ENCODE measurements at places on chromosomes 1 and 21.
A peak's percentile ranks its signal among the peaks of the same experiment; 100 is the strongest.

DNA sequence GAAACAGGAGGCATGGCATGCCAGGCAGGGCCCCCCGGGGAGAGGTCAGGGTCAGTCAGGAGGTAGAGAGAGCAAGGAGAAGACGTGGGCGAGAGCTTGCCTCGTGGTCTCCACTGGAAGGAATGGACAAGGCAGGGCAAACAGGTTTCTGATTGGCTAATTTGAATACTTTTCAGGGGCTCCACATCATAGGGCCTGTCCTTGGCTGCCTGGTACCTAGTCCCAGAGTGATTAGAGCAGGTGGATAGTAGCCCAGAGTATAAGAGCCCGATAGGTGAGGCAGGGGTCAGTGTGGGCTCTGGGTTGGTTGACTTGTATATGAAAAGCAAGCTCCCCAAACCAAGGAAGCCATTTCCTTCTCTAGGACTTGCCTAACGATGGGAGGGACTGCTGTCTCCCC, 178.6 kb downstream of the ZP4 start:
- no peak for DNase-seq
- H3K4me1 ChIP-seq, result peaks cover 12% of the 10 kb centered on the region
- no peak overlapping the region for H3K4me3 ChIP-seq
- no peaks in the 10 kb centered on the region for H3K36me3 ChIP-seq
- H3K27ac ChIP-seq, result no peak overlapping the region
- H3K27me3 ChIP-seq, result no peaks in the 10 kb centered on the region

- no peak overlapping the region for H3K4me3 ChIP-seq
- H3K4me1 ChIP-seq, result no peaks in the 10 kb centered on the region
- no peak overlapping the region for H3K27ac ChIP-seq
- H3K36me3 ChIP-seq, result no peaks in the 10 kb centered on the region
Observed at GRCh38 chr1:79741720-79742421, 735.3 kb upstream of the ADGRL4 start.

GRCh38 chr1:110914676-110915075, 41.7 kb downstream of the CD53 start:
- H3K36me3 ChIP-seq, result no peaks in the 10 kb centered on the region
- no peaks in the 10 kb centered on the region for H3K4me1 ChIP-seq
- no peak for DNase-seq
- no peaks in the 10 kb centered on the region for H3K27me3 ChIP-seq
- no peak overlapping the region for H3K4me3 ChIP-seq
- H3K27ac ChIP-seq, result no peak overlapping the region

- no peak overlapping the region for H3K27ac ChIP-seq
- DNase-seq, result peak; percentile 52
- peak overlapping the region; percentile 80 for H3K4me3 ChIP-seq
- peaks cover 84% of the 10 kb centered on the region for H3K27me3 ChIP-seq
Observed at GRCh38 chr21:26965040-26965906, 1.6 kb downstream of the ADAMTS5 start.

DNA sequence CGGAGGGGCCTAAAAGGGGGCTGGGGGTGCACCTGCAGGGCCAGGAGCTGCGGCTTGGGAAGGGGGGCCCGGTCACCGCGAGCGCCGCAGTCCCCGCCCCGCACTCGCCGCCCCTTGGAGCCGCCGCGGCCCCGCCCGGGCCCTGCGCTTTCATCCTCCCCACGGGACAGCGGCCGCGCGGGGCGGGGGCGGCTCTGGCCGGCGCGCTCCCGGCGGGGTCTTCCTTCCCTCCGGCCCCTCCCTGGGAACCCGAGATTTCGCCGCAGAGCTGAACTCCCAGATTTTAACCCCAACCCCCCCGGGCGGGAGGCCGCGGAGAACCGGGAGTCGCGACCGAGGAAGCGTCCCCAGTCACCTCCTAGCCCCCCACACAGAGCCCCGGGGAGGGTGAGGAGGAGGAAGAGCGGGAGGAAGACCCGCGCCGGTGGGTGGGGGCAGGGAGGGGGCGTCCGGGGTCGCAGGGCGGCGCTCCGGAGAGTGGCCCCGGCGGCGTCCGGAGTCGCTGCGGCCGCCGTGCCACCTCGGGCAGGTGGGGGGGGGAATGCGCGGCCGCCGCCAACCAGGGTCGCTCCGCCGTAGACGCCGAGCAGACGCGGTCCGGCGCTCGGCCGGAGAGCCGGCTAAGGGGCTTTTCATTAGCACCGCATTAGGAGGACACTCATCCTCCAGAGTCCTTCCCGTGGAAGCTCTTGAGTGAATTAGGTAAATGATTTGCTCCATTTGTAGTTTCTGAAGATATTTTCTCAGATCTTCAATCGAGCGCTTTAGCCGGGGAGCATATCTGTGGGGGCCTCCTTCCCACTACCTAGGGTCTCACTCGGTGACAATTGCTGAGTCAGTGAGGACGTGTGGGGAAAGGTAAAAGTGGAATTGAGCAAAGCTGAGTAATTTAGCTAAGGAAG, 31.6 kb upstream of the NFIA start:
- no peaks in the 10 kb centered on the region for H3K4me1 ChIP-seq
- peaks cover 48% of the 10 kb centered on the region for H3K27me3 ChIP-seq

GRCh38 chr1:90067194-90067931, 72.5 kb downstream of the ZNF326 start:
- H3K27me3 ChIP-seq, result peaks cover 3% of the 10 kb centered on the region

DNA sequence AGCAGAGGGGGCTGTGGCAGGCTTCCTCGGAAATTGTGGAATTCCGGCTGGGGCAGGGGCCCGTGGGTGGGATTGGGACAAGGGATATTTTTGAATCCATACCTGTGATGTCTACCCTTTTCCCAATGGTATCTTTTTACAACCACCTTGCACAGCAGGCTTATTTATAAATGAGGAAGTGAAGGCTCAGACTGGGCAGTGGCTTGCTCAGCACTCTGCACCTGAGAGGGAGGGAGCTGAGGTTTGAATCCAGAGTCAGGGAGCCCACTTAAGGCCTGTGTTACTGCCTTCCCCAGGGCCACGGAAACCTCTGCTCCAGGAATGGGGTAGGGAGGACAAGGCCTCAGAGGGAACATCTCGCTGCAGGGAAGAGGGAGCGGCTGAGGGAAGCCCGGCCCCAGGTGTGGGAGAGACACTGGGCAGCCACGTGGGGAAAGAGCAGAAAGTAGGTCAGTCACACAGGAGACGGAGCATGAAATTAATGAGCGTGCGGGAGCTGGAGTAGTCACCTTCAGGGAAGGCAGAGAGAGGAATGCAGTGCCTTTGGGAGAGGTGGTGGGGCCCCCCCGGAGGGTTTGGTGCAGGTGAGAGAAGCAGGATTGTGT, 35.4 kb upstream of the SCMH1 start:
- no peaks in the 10 kb centered on the region for H3K4me1 ChIP-seq
- H3K4me3 ChIP-seq, result no peak overlapping the region
- H3K27ac ChIP-seq, result no peak overlapping the region
- no peak for DNase-seq
- H3K27me3 ChIP-seq, result peaks cover 26% of the 10 kb centered on the region
